Left colon (tissue), 2 donors: ENCODE measurements at places on chromosomes 12 and 14.

GRCh38 chr14:26606729-26607312 is 9.0 kb upstream of the NOVA1 start:
- no peak for DNase-seq

DNA sequence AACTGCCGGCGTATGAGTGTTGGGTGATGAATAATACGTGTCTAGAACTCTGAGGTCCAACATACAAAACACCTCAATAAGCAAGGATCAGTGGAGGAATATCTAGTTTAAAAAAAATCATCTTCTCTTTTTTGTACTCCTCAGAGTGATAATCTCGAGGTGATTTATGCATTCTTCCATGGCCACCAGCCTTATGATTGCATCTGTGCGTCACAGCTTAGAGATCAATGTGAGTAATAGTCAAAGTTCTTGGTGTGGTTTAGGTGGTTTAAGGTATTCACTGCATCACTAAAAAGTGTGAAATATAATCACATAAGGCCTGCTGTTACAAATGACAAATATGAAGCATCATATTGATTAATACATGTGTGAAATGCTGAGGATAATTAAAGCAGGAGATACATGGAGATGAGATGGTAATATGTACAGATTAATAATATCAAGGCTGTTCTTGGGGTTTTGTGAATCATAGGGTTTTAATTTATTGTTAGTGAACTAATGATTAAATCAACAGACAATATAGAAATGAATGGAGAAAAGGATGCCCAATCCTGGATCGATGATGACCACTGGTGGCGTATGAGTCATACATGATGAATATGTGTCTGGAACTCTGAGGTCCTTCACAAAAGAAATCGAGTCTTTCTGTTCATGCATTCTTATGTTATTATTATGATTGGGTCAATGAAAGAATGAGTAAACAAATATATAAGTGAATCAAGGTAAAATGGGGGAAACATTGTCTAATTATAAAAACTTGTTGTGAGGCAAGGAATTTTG is 68.8 kb upstream of the RTL1 start:
- DNase-seq = no peak

DNA sequence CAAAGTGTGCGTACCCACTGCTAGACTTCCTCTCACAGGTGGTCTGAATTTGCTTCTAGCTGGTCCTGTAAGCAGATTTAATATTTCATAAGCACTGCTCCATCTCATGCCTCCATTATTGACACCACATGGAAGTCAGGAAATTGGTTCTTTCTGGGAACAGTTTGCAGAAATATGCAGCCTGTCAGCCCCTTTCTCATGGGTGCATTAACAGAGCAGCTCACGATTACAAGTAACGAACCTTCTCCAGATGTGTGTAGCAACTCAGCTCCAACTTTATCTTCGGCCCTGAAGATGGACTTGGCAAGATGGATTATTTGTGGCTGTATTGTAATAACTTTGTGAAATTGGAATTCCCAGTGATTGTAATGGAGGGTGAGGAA is 214.5 kb upstream of the DDHD1 start:
- DNase-seq = no peak

DNA sequence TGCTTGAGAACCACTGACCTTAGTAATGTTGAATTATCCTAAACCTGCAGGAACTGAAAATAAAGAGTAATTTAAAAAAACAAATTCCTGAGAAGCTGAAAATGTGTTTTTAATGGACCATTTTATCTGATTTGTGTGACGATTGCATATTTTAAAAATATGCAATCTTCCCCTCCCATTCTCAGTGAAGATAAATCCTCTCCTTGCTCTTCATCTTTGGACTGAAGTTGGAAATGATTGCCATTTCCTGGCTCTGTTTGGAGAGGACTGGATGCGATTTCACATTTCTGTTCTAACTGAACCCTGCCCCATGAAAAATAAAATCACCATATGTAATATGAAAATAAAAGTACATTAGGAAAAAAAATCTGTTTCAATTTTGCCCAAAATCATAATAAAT is 216.3 kb downstream of the SLC6A15 start:
- no peak for DNase-seq

GRCh38 chr12:26473291-26473690 is 277.9 kb downstream of the SSPN start:
- DNase-seq = no peak

GRCh38 chr14:65585216-65585615 is 172.7 kb downstream of the FUT8 start:
- no peak for DNase-seq

GRCh38 chr12:92764831-92765230 is 62.0 kb downstream of the PLEKHG7 start:
- DNase-seq = no peak

- DNase-seq = no peak
Observed at GRCh38 chr14:101007004-101007614, 103.6 kb upstream of the RTL1 start.

GRCh38 chr12:42468921-42469320 is 120.6 kb downstream of the PRICKLE1 start:
- DNase-seq = no peak

DNA sequence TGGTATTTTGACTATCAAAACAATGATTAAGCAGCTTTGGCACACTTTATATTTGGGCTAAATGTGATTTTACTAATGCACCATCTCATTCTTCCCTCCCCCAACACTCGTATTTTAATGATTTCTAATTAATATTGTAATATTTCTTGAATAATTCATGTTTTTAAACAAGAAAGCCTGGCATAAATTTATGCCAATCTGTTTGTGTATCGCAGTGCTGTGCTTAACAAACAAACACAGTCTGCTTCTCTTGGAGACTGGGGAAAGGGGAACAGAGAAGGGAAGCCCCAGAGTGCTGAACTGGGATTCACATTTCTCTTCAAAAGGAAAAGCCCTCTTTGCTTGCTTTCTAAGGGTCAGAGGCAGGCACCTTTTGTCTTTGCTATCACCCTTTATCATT is 496.9 kb upstream of the STXBP6 start:
- no peak for DNase-seq

GRCh38 chr12:89345830-89346740 is 6.2 kb downstream of the DUSP6 start:
- peak; percentile 52 for DNase-seq

GRCh38 chr14:56494167-56494566 is 85.4 kb upstream of the TMEM260 start:
- DNase-seq = no peak
